ENCODE measurements at places on chromosomes 12 and 14. TPM values are rescaled to one million over a fixed set of nuclear protein-coding genes. Genes with fewer than 3 reads are reported as not detected.

GRCh38 chr14:27506272-27506671, 908.4 kb upstream of the NOVA1 start:
- DNase-seq = no peak

- no peak for DNase-seq
Measured at GRCh38 chr14:95006051-95006450, 151.3 kb downstream of the DICER1 start.

Gene WNT1
- not detected for total RNA-seq

GRCh38 chr14:60508707-60509437, at the start of gene SIX6:
SIX6 (plus strand) TSS chr14:60509146; CDS start chr14:60509399, 253 bp downstream.
- peak; percentile 64 for DNase-seq

GRCh38 chr14:51880835-51881580, 20.6 kb downstream of the GNG2 start:
- peak; percentile 27 for DNase-seq

Gene DNAH10
- 1.3 TPM for total RNA-seq

Gene OVCH1
- not detected for total RNA-seq

GRCh38 chr14:63972323-63972932, 119.6 kb downstream of the SYNE2 start:
- no peak for DNase-seq

- DNase-seq = no peak
Measured at GRCh38 chr12:52314511-52314910, 6.7 kb downstream of the KRT83 start.

- DNase-seq = no peak
Measured at GRCh38 chr12:131947482-131948027, 2.2 kb upstream of the EP400 start.

Gene BCL11B
- under 0.01 TPM for total RNA-seq

GRCh38 chr12:26848156-26848825, 15.3 kb upstream of the ITPR2 start:
- no peak for DNase-seq

DNA sequence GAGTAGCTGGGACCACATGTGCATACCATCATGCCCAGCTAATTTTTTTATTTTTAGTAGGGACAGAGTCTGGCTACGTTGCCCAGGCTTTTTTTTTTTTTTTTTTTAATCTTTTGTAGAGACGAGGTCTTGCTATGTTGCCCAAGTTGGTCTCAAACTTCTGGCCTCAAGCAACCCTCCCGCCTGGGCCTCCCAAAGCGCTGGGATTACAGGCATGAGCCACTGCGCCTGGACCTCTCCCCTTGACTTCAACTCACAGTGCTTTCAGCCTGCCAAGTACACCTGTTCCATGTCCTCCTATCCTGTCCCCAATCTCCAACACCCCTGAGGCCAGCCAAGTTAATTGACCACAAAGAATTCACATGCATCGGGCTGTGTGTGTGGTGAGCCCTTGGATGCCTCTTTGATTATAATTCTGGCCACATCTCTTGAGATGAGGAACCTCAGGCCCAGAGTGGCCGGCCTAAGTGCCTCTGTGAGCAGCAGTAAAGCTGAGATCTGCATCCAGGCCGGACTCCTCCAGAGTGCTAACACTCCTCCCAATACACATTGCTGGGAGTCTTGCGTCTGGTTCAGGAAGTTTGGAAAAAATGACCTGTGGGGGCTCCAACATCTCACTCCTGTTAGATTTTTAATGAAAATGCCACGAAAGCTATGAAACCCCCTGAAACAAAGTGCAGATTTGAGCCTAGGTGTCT, 6.8 kb downstream of the RAB35 start:
- no peak for DNase-seq

DNA sequence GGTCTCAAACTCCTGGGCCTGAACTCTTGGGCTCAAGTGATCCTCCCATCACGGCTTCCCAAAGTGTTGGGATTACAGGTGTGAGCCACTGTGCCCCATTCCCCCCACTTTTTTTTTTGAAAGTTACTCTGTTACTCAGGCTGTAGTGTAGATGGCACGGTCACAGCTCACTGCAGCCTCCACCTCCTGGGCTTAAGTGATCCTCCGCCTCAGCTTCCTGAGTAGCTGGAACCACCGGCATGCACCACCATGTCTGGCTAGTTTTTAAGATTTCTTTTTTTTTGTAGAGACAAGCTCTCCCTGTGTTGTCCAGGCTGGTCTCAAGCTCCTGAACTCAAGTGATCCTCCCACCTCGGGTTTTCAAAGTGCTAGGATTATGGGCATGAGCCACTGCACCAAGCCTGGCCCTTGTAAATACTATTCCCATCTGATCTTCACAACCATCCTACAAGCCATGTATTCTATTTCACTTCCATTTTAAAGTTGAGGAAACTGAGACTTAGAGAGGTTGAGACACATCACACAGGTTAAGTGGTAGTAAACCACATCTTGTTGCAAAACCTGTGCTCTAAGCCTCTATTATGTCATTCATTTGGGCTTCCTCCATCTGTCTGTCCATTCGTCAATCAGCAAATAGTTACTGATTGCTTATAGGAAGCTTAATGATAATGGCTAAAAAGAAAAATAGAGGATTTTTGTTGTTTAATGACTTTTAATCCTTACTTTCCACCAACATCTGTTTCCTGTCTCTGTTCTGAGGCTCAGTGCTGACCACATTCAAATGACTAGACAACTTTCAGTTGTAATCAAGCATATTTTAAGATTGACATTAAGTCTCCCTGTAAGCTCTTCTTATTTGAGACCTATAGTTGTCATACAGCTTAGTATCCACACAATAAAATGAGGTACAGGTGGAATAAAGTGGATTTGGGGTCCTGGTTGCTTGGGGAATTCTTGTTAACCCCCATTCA, 9.2 kb downstream of the ASCL4 start:
- no peak for DNase-seq

Gene ADAM21
- 0.27 TPM for total RNA-seq

Gene TAS2R43
- total RNA-seq = 5.4 TPM

- no peak for DNase-seq
Measured at GRCh38 chr12:3455312-3455711, 35.7 kb upstream of the PRMT8 start.

DNA sequence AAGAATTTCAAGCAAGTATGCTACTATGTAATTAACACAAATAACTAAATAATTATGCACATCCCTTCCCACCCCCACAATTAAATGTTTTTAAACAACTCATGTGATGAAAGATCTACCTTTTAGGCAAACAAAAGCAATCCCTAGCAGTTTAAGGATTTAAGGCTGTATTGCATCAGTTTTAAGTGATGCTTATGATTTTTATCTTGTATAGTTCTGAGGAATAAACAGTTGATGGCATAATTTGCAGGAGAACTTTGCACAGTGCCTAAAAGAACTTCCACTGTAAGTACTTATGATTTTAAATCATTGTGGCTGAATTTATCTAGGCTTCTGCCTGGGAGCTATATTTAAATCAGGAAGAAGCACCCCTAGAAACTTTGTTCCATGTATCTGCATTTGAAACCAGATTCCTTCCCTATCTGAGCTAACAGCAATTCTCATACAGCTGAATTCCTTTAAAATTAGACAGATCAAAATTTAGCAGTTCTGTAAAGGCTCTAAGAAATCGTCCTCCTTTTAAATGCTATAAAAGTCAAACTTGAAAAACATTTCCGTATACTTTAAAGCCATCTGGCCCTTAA, 388.6 kb downstream of the BCAT1 start:
- no peak for DNase-seq

DNA sequence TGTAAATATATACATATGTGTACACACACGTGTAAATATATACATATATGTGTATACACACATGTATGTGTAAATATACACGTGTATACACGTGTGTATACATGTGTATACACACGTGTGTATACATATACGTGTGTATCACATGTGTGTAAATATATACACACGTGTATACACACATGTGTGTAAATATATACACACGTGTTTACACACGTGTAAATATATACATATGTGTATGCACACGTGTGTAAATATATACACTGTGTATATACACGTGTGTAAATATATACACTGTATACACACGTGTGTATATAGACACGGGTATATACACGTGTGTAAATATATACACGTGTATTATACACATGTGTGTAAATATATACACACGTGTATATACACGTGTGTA, 71.7 kb downstream of the RPAP3 start:
- DNase-seq = no peak

Gene GYS2
- not detected for total RNA-seq

DNA sequence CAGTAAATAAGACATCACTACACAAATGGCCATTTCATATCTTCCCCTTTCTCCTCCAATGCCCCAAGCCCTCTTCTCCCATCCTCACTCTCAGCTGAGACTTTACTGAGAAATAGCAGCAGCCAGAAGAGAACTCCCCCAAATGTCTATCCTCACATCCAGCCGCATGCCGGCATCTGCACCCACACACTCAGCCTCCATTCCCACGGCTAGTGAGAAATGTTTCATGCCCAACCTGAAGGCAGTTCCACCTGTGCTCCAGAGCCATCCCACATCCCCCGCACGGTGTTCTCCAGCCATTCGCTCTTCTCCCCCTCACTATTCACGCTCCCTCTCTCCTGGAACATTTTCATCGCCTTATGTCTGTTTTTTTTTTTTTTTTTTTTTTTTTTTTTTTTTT, 208.7 kb upstream of the DIO3 start:
- no peak for DNase-seq

DNA sequence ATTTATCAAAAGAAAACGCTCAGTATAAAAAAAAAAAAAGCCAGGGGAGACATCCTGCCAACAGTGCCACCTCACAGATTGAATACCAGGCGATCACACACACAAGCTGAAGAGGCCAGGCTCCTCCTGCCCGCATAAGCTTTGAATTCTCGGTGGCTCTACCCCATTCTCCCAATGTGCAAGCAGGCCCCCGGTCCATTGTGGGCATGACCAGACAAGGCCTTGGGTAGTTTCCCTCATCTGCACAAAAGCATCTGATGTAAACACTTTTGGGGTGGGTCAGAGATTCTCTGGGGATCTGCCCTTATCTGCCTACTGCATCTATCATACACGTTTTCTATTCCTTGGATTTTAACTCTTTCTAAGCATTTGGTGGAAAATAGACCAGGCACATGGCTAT, 16.2 kb downstream of the KLRF2 start:
- no peak for DNase-seq

Gene ZBTB25
- total RNA-seq = 8.3 TPM

Gene PPM1A
- 13.2 TPM for total RNA-seq

Gene BATF
- 24.2 TPM for total RNA-seq

Gene KLRF1
- total RNA-seq = under 0.01 TPM

- DNase-seq = no peak
Measured at GRCh38 chr14:100299238-100299560, 7.0 kb downstream of the SLC25A29 start.

DNA sequence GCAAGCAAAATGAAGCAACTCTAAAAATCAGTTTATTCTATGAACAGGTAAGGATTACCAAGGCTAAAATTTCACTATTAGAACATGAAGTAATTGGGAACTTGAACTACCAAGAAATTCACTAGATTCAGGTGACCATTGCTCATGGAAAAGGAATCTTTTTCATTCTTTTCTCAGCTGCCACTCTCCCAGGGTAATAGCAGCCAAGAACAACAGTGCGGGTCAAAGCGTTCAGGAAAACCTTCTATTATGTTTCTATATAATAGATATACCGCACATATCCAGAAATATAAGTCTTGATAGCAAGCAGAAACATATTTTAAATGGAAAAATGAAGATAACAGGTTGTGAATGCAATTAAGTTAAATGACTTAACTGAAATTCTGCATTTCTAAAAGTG, 125.6 kb downstream of the NELL2 start:
- no peak for DNase-seq

GRCh38 chr12:54657105-54657607, 9.0 kb upstream of the DCD start:
- DNase-seq = no peak

DNA sequence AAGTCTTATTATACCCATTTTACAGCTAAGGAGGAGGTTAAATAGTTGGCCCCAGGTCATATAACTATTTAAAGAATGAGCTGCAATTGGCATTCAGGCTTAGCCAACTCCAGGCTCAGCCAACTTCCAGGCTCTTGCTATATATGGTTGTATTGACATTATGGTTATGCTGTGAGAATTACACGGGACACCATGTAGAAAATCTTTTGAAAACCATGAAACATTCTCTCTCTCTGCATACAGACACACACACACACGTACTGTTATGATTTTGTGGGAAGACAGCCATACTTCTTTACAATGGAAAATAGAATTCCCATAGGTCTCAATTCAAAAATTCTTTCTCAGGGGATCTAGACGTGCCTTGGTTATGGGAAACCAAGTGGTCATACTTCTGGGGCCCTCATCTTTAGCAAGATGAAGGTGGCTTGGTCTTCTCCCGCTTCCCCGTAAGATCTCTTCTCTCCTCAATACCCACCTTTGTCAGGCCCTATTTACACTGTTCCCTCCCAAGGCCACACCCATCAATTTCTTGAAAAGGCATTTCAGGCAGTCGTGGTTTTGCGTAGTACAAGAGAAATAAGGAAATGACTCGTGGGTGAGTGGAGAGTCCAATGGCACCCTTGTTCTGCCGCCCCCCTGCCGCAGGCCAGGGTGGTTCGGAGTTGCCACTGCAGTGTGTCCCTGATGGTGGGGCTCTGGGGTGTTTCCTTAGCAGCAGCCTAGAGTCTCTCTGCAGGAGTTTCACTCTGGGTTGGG, 10.0 kb upstream of the GPRC5A start:
- peak; percentile 12 for DNase-seq

DNA sequence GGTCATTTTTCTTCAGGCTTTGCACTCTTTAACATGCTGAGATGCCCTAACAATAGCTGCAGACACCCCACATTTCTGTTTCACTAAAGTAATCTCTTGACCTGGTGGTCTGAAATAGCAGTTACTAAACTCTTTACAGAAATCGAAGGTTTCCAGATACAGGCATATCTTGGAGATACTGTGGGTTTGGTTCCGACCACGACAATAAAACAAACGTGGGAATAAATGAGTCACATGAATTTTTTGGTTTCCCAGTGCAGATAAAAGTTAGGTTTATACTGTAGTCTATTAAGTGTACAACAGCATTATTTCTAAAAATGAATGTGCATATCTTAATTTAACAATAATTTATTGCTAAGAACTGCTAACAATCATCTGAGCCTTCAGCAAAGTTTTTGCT, 208.7 kb downstream of the EGLN3 start:
- DNase-seq = no peak

Gene MYG1
- total RNA-seq = 82.4 TPM

Gene KRT82
- not detected for total RNA-seq

DNA sequence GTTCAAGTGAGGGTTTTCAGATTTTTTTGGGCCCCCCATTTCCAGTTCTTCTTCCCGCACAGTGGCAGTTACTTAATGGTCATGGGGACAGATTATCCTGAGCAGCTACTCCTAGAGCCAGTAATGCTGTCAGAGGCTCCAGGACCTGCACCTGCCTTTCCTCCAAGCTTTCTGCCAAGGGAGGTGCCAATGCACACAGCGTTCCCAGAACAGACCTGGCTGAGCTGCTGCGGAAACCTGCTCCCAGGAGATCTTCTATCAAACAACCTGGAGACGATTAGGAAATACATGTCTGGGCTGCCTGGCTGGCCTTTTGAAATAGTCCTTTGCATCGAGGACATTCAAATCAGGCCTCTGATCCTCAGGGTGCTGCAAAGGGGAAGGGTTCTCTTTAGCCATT, 120.9 kb downstream of the SLC8A3 start:
- DNase-seq = no peak

Gene CLEC4D
- under 0.01 TPM for total RNA-seq

Gene KCNC2
- total RNA-seq = not detected
